ENCODE measurements at places on chromosomes 11 and 22.

DNA sequence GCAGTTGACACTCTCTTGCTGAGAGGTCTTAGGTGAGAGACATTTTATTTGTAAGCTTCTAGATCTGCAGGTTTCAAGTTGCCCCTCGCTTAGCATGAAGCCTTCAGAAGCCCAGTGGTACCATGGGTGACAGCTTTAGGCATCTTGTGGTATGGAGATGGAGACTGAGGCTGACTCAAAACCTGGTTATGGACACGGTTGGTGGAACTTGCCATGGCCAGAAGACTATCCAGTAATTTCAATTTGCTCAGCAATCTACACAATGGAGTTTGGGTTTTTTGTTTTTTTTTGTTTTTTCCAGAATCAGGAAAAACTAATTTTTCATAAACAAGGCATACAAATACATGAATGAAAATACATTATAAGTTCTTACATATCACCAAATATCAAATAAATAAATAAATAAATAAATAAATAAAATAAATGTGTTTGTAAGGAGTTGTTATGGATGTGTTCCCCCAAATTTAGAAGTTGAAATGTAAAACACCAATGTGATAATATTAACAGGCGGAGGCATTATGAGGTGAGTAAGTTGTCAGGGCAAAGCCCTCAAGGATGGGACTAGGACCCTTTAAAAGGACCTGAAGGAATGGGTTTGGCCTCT is 22.6 kb downstream of the ETS1 start:
- DNase-seq = no peak

- DNase-seq = no peak
These were observed 211.9 kb downstream of the MYO18B start for GRCh38 chr22:25953919-25954318.

DNA sequence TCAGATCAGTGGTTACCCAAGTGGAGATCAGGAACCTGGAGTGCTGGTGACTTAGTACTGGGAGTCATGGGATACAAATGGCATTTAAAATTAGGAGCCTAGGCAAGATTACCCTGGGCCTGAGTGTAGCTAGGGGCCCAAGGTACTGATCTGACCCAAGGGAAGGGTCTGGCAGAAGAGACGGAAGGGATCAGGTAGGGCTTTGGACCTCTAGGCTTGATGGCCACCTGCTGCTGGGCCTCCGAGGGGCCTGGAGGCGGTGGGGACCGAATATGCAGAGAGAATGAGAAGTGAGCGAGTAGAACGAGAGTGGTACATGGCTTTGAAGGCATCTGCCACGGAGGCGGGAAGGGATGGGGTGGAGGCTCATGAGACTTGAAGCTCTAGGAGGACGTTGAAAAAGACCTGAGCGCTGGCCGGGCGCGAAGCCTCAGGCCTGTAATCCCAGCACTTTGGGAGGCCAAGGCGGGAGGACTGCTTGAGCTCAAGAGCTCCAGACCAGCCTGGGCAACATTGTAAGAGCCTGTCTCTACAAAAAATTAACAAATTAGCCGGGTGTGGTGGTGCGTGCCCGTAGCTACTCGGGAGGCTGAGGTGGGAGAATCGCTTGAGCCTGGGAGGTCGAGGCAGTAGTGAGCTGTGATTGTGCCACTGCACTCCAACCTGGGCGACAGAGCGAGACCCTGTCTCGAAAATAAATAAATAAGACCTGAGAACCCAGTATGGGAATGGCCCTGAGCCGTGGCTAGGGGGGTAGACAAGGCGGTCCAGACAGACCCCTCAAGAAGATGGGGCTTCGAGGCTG is 563 bp upstream of the PPIL2 start:
- DNase-seq = no peak

GRCh38 chr22:45541382-45541979 is 38.8 kb downstream of the FBLN1 start:
- no peak for DNase-seq

- DNase-seq = no peak
These were observed 255.7 kb downstream of the CTTN start for GRCh38 chr11:70654016-70654415.

DNA sequence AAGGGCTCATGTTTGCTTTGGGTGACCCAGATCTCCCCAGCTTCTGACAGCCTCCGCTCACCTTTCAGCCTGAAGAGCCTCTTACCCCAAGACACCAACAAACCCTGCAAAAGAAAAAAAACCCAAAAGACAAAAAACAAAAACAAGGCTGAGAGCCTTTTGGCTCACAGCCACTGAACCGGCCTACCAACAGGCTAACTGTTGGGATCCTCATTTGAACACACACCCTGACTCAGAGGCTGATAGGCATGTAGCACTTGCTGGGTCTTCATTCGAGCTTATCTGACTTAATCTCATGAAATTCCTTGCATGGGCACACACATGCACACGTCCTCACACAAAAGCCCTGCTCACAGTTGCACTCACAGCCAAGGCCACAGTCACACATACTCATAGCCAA is 22.9 kb upstream of the TSKU start:
- no peak for DNase-seq

Data from stimulated activated CD4-positive, alpha-beta T cell treated with anti-CD3 and anti-CD28 coated beads, Interleukin-12 subunit alpha, Interleukin-12 subunit beta, amount 100 ng/mL, for 24 hours (primary cell).